ENCODE measurements at places on chromosomes 2 and 18.
A peak's percentile ranks its signal among the peaks of the same experiment; 100 is the strongest.

- DNase-seq, result peak; percentile 96
These were observed 133.4 kb downstream of the HDAC4 start for GRCh38 chr2:239267288-239267951.

DNA sequence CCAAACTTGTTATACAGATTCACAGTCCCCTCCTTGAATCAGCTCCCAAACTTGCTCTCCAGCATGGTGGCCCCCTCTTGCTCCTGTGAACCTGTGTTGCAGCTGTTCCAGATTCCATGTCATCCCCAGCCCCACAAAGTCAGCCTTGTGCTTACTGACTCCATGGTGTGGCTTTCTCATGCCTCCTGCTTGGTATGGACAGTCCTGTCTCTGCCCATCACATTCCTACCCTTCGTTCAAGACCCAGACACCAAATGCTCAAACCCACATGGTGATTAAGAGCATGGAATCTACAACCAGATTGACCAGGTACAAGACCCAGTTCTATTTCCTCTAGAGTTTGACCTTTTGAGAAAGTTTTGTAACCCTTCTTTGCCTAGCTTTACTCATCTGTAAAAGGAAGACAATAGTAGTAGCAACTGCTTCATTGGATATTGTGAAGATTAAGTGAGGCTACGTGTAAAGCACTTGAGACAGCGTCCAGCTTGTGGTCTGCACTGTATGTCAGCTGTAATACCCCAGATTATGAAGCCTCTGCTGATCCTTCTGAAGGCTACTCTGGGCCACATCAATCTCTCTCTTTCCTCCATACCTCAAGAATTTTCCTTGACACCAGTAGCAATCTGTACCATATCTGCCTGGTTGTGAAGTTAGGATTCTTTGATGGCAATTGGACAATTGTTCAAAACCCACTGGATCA lies 146.4 kb upstream of the HAAO start:
- DNase-seq, result no peak

DNA sequence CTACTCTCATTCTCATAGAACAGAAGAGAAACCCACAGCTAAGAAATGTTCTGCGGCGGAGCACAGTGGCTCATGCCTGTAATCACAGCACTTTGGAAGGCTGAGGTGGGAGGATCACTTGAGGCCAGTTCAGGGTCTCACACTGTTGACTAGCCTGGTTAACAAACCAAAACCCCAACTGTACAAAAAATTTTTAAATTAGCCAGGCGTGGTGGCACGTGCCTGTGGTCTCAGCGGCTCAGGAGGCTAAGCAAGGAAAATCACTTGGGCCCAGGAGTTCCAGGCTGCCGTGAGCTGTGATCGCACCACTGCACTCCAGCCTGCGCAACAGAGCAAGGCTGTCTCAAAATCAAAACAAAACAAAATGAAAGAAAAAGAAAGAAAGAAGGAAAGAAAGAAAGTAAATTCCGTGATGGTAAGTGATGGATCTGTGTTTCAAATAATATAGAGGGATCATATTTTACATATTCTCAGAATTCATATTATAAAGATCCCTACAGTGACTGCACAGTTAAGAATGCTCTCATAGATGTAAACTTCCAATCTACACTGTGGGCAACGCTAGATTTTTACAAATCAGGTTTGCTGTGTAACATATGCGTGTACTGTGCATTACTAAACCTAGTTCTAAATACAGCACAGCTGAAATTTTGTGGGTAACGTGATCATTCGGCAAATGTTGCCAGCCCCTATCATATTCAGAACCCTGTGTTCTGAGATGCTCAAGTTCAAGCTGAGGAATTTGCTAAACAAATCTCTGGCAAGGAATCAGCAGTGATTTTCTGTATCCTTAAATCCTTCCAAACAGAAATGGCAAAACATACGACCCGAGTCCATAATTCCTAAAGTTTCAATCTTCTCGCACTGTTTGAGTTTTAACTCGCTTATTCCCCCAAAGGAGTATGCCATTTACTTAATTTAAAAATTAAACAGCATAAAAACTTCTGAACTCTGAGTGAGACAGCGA lies 1.2 kb upstream of the RAB12 start:
- no peak for DNase-seq

DNA sequence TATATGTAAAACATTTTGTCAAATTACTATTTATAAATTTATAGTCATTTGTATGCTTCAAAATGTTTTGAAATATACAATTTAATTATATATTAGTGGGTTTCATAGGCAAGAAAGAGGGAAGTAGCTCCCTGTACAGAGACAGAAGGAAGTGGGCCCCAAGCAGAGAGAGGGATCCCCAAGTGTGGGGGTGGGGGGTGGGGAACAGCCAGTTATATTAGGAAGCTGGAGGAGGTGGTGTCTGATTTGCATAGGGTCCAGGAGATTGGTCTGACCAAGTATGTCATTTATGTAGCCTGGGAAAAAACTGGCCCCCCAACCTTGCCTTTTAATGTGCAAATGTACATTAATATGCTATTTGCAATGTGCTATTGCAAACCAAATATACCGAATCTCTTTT lies 76.5 kb upstream of the ZSWIM2 start:
- DNase-seq, result no peak

- no peak for DNase-seq
These were observed 186.9 kb downstream of the TWIST2 start for GRCh38 chr2:239034561-239035341.

- no peak for DNase-seq
These were observed 107.1 kb downstream of the TSHZ1 start for GRCh38 chr18:75317703-75318102.

DNA sequence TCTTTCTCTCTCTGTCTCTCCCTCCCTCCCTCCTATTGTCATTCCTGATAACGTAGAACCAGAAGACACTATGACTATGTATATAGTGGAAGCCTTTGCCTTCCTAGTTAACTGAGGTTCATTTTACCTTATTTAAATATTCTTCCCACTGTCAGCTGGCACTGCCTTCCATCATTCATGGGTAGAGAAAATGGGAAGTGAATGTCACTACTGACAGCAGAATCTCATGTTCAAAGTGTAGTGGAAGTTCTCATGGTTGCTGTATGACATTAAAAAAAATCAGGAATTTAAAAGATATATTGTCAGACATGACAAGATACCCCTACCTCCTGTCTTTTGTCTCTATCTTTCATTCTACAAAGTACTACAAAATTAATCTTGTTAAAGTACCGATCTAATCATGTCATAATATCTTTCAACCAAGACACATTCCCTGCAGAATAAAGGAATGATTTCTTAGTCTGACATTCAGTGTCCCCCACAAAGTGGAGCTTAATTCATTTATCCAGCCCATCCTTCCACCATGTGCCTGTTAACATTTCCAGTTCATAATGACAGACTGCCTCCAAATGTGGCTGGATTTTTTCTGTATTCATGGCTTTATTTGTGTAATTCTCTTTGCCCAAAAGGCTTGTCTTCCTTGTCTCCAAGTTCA lies 250.1 kb upstream of the CDH20 start:
- DNase-seq, result no peak

DNA sequence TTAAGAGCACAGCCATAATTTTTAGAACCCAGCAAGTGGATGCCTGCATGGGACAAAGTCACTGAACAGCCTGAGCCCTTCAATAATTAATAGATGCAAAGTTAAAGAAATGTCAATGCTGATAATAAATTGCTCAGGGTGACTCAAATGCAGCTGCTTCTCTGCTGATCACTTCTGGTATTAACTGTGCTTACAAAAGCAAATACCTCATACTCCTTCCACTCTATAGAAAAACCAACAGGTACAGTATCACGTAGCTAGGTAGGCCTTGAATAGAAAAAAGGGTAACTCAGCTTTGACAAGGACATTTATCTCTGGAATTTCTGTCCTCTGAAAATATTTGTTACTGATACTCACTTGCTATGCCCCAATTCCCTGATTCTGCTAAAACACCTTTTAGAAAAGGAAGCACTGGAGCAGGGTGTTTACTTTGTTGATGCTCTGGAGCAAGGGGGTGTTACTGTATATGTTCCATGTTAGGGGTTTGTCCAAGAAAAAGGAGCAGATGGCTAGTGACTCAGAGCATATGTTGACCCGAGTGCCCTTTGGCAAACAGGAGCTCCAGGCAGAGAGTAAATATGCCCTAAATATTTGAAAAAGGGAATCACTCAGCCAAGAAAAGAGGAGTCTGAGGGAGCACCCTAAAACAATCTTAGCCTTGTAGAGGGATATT lies 59.1 kb upstream of the RTN4 start:
- DNase-seq, result no peak

DNA sequence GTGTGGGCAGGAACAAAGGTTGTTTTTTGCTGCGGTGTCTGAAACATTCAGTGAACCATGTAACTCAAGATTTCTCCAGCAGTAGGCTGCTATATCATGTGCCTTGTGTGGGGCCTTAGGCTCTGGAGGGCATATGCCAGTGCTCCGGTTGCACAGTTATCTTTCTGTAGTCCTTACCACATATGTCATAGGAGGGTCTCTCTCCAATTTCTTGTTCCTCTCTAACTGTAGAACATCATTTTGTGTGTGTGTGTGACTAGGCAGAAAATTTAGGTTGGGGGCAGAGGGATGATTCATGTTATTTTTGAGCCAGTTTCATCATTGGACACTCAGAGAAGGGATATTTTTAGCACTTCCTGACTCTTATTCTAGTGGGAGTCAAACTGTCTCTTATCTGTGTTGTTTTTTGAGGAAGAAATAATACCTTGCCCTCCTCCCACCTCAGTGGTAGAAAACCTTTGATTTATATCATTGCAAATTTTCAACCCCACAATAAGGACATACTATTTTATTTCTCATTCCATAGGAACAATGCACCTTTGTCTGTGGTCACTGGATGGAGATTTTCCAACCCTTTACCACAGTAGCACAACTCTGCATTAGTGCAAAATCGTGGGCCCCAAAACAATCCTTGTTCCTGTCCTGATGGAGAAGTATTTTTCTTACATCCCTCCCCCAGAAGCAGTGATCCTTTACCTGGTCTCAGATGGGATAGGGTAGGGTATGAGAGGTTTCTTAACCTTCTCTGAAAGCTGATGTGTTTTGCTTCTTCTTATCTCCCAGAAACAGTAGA lies 113.9 kb downstream of the CCDC74A start:
- no peak for DNase-seq

DNA sequence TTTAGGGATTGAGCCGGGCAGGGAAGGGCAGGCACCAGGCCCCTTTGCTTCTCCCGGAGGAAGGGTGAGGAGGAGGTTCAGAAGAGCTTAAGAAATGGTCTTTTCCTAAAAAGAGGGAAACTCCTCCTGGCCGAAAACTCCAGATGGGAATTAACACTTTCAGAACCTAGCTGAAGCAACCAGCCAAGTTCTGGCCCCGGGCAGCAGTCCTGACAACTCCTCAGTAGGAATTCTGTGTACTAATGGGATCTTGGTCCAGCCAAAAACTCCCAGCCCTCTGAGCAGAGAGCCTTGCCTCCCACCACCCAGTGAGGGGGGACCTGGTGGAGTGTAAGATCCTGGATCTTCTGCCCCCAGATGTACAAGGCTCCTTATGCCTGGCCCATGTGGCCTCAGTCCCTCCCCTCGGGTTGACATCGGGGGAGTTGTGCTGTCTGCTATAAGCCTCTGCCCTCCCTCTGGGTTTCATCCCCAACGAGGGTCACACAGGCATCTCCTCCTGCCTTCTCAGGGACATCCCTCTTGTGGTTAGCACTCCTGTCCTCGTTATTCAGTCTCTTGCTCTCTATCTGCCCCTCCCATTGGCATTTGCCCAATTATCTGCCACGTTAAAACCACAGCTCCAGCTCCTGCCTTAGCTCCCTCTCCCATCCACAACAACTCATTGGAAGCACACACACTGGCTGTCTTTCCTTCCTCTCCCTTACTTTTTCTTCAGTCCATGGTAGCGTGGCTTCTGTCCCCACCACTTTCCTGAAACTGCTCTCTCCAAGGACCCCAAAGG lies 184.6 kb downstream of the CYP26B1 start:
- no peak for DNase-seq
